CD4-positive, alpha-beta T cell treated with Interferon gamma for 1 hour (primary cell): ENCODE measurements at places on chromosomes 7 and 10.

DNA sequence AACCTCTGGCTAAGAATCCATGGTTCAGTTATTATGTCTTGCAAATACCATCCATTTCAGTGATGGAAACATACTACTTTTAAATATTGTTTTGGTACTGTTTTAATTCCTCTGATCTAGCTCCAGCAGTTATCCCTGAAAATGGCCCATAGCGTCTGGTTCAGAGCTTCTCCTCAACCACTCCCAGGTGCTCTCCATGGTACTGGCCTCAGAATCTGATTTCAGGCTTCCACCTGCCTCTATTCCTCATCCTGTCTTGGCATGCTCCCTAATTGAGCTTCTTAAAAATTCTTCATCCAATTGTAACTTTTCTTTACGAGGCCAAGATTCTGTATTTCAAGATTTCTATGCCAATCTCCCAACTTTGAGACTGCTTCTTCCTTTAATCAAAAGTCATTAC lies 236.3 kb downstream of the HTR7 start:
- no peak for DNase-seq

GRCh38 chr7:77747178-77747577 lies 50.9 kb downstream of the RSBN1L start:
- DNase-seq = no peak

- no peak for DNase-seq
Observed at GRCh38 chr7:1554333-1555045, 1.5 kb downstream of the TMEM184A start.

GRCh38 chr10:26621889-26622711 lies 75.4 kb upstream of the PDSS1 start:
- peak; percentile 39 for DNase-seq

GRCh38 chr7:66050990-66051448 lies 24.6 kb upstream of the ASL start:
- DNase-seq = no peak

DNA sequence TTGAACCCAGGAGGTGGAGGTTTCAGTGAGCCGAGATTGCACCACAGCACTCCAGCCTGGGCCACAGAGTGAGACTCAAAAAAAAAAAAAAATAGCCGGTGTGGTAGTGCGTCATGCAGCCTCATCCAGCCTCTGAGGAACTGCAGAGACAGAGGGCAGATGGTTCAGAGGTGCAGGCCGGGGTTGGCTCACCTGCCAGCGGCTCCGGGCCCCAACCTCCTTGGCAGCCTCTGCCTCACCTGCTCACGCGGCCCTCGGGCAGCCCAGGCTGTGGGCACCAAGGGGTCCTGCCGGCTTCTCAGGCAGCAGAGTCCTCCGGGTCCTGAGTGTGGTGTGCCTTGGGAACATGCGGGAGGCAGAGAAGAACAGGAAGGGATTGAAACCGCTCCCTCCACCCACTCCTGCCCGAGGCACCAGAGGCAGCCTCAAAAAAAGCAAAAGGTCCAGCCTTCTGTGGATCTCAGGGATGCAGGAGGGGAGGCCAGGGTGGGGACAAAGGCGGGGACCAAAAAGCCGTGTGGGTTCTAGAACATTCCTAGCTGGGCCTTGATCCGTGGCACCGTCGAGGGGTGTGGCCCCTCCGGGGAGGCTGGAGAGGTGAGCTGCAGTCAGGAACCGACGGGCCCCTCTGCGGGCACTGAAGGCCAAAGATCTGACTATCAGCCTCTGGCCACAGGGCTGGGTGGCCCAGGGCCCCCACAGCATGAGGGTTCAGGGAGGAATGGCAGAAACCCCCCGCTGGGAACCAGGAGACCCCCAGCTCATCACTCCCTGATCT lies 55.4 kb upstream of the DNAJB6 start:
- no peak for DNase-seq

DNA sequence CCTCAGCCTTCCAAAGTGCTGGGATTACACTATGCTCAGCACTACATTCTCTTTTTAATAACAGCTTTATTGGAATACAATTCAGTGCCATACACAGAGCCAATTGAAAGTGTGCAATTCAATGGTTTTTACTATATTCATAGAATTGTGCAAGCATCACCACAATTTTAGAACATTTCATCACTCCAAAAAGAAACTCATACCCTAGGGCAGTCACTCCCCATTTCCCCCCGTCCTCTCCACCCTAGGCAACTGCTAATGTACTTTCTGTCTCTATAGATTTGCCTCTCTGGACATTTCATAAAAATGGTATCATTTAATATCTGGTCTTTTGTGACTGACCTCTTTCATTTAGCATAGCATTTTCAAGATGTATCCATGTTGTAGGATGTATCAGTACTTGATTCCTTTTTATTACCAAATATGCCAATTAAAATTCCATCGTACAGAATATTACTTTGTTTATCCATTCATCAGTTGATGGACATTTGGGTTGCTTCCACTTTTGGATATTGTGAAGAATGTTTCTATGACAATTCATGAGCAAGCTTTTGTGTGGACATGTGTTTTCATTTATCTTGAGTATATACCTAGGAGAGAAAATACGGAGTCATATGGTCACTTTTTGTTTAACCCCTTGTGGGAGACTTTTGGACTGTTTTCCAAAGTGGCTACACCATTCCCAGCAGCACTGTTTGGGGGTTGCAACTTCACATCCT lies 6.3 kb upstream of the XPNPEP1 start:
- DNase-seq = no peak

DNA sequence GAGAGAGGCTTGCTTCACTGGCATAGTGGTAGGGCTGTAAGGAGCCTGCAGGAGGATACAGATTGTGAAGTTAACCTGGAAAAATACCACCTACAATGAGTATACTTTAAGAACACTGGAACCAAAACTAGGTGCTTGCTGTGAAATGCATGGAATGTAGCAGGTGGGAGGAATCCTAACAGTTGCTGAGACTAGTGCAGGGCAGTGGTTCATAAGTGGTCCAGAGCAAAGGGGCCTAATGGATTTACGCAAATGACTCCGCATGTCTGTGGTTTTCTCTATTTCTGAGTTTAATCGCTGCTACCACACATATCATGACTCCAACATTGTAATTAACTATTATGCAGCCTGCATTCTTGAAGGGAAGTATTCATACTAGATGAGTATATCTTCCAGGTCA lies 218.4 kb downstream of the CHRM2 start:
- DNase-seq = no peak

GRCh38 chr7:136353287-136353686 lies 376.1 kb upstream of the MTPN start:
- DNase-seq = no peak

- no peak for DNase-seq
Observed at GRCh38 chr10:47406548-47406869, 22.4 kb upstream of the ZNF488 start.

- no peak for DNase-seq
Observed at GRCh38 chr7:10412422-10413019, 561.2 kb upstream of the PHF14 start.

GRCh38 chr10:84140036-84140379 lies 699 bp downstream of the GHITM start:
- DNase-seq = peak; percentile 12

GRCh38 chr7:94679358-94679757 lies 23.4 kb upstream of the SGCE start:
- no peak for DNase-seq

DNA sequence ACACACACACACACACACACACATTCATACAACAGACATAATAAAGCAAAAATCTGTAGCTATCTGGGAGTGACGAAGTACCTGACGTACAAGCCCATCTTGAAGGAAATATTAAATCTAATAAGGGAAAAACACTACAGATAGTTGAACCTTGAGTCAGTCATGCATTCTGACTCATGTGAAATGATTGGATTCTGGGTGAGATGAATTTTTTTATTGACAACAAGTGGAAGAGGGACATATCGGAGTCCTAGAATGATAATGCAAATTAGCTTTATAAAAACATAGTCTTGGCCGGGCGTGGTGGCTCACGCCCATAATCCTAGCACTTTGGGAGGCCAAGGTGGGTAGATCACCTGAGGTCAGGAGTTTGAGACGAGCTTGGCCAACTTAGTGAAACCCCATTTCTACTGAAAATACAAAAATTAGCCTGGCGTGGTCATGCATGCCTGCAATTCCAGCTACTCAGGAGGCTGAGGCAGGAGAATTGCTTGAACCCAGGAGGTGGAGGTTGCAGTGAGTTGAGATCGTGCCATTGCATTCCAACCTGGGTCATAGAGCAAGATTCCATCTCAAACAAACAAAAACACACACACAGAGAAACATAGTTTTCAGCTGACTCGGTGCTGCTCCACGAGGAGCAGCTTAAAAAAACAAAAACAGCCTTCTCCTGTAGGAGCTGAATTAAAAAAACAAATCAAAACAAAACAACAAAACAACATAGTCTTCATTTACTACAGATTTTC lies 154.4 kb upstream of the MKLN1 start:
- DNase-seq = no peak

- peak; percentile 89 for DNase-seq
Observed at GRCh38 chr7:100369105-100369504, 4.2 kb upstream of the PILRA start.

DNA sequence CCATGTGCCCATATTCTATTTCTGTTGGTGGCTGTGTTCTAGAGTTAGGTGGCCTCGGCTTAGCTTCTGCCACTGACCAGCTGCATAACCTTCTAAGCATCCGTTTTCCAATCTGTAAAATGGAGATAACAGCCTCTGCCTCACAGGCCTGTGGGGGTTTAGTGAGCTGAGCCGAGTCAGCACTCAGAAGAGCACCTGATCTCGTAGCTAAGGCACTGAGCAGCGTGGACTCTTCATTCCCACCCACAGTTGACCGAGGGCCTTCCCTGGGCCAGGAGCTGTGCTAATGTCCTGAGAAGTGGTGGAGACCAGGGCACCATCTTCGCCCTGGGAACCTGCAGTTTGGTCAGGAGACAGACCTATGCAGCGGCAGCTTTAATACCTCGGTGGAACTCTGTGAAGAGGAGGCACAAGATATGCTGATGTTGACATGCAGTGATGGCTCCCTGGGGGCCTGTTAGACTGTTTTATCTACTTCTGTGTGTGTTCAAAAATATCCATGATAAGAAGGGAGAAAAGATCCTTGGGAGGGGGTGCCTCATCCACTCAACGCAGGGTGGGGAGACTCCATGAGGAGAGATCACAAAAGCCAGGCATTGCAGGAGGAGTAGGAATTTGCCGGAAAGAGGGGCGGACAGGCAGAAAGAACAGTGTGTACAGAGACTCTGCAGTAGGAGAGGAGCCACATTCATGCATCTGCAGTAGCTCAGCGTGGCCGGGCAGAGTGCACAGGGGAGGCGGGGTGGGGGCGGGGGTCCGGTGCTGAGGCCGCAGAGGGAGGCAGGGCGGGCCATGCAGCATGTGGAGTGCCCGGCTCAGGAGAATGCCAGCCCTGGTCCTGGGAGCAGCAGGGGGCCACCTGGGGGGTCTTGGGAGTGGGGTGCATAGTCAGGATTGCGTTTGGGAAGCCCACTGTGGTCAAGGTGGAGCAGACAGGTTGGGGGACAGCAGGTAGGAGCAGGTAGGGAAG lies 136.8 kb downstream of the C10orf105 start:
- no peak for DNase-seq

DNA sequence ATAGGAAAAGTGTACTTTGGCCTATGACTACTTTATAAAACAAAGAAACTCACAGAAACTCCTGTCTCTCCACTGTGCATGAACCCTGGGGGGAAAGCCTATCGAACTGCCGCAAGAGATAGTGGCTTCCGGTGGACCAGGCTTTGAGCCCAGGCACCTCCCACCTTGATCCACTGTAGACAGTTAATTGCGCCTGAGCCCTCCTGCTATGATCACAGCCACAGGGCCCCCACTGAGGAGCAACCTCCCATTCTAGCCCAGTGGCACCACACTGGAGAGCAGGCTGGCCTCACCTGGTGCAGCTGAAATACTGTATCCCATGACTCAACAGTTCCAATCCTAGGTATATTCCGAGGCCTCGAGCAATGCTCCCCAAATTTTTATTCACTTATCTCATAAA lies 98.8 kb downstream of the COBL start:
- DNase-seq = no peak

DNA sequence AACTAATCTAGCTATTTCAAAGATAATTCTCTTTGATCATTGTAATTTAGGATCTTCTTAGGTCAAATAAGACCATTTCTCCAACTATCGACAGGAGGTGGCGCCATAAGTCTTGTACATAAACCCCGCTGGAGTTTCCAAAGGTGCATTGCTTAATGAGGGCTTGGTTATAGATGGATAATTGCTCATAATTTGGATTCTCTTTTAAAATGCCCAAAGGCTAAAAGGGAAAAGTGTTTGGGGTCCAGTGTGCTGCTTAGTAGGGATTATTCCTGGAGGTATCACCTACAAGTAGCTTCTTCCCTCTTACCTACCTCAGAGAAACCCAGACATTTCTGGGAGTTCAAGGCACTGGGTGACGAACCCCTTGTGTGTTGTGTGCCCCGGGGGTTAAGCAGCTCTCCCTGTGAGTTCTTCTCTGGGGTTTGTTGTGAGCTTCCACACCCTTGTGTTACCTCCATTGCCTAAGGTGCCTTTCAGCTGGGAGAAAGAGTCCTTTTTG lies 75.2 kb downstream of the PAXIP1 start:
- peak; percentile 73 for DNase-seq

DNA sequence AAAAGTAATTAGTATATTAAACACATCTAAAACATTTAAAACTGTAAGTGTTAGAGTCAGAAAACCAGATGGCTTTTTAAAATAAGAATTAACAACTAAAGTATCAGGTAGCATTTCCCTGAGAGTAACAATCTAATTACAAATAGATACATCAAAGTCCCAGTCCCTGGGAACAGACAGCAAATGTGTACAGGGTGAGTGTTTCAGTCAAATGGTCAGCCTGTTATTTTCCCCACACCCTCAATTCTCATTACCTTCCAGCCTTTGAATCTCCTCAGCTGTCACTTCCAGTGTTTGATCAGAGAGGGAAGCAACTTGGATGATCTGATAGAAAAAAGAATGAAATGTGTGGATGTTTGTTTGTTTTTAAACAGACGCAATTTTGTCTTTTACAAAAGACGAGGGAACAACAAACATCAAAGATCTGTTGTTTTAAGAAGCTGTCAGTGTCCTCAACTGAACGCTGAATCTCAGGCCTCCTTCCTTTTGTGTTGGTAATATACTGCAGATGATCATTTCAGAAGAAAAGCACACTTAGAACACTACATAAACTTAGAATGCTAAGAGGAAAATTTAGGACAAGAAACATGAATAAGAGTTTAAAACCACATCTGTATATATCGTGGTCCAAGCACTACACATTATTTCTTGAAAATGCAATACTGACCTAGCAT lies 29.8 kb downstream of the CEP41 start:
- no peak for DNase-seq

DNA sequence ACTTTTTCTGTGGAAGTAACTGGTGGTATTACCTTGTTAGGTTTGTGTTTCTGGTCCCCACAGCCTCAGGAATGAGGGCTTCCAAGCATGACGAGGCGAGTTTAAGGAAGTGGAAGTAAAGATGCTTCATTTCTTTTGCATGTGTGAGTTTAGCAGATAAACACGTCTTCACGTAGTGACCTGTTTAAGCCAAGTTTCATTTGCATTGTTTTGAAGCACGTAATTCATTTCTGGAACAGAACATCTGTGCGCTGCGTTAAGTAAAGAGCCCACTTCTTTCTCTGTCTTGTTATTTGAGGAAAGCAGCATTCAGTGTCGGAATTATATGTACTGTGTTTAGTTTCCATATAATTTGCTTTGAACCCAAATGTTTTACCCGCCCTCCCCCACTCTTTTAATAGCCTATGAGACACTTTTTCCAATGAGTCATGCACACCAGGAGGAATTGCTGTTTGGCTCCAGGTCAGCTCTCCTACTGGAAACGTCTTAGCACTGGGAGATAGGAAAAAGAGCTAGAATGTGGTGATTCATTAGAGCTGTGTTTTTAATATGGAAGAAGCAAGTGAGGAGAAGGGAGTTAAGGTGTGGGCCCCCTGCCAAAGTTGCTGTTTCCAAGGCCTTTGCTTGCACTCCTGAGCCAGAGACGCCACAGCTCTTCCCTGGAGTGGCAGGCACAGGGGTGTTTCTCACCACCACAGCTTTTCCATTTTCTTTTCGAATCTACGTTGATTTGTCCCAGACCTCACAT lies 36.7 kb downstream of the BTBD16 start:
- DNase-seq = no peak
